ENCODE measurements at places on chromosomes 2 and 18.

- no peak for DNase-seq
Measured at GRCh38 chr2:198973785-198974184, 484.0 kb downstream of the SATB2 start.

- no peak for DNase-seq
Measured at GRCh38 chr2:158486970-158487325, 30.2 kb downstream of the PKP4 start.

DNA sequence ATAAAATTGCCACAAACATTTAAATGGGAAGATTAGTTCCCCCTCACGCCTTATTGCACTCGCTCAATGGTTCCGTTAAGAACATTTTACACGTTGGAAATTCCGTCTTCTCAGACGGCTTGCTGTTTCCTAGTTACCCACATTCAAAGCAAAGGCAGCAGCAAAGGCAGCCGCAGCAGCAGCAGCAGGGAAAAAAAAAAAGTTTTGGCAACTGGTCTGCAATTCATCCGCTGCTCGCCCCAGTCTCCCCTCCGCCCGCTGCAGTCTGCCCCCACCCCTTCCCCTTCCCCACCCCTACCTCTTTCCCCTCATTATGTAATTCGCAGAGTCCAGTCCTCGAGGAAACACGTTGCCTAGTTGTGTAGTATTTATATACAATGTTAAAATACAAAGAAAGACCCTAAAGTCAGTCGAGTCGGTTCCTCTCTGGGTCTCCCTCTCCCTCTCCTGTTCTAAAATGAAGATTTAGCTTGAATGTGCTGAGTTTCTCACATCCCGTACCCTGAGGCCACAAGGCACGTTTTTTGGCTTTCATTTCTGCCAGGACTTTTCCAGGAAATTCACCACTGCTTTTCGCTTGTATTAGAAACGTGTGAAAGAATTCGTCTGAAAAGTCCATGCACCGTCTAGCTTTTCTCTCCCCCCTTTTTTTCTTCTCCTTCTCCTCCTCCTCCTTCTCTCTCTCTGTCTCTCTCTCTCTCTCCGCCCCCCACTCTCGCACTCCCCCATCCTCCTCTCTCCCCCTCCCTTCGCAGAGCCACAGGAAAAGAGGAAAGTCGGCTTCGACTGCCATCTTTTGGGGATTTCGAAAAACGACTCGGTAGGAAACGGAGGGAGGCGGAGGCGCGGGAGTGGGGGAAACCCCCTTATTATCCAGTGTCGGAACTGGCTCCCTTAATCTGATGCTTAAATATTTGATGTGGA, 140.0 kb downstream of the MEIS1 start:
- peak; percentile 89 for DNase-seq

DNA sequence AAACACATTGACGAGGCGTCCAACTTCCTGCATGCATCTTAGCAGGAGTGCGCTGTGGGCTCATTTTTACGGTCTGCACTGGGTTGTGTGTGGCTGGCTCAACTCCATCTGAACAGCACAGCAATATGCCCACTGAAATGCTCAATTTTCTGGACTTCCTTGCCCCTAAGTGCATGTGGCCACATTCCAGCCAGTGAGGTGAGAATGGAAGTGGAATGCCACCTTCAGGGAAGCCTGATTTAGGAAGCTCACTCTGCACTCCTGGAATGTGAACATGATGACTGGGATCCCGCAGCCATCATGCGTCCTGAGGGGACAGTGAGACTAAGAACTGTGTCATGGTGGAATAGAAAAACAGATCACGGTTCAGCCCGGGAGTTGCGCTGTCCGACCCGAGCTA, 76.2 kb downstream of the PSMG2 start:
- DNase-seq = no peak

- no peak for DNase-seq
Measured at GRCh38 chr18:63443829-63444228, 21.6 kb upstream of the VPS4B start.

- no peak for DNase-seq
Measured at GRCh38 chr18:3463051-3463450, 13.1 kb downstream of the TGIF1 start.

DNA sequence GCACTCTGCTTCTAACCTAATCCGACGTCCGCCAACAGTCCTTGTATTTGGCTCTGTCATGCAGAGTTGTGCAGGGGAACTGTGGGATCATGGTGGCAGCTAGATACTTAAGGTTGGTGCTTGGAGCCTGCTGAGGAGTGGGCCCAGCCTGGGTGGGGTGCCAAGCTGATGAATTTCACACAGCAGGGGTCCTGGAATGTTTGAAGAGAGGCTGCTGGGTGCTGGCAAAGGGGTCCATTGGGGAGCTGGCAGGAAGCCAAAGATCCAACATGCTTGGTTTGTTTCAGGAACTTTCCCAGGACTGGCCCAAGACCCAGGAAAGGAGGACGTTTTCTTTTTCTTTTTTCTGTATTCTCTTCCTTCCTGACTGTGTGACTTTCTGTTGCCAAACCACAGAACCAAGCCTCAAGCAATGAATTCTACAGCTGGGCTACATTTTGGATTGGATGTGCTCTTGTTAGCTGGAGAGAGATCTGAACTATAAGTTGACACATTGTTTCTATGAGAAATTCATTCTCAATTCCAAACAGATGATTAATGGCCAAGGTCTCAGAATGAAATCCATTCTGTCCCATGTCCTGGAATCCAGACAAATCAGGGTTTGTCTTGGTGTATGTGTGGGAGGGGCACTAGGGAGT, 49.9 kb downstream of the DHRS9 start:
- no peak for DNase-seq

GRCh38 chr2:160432633-160433032, 61.0 kb downstream of the RBMS1 start:
- peak; percentile 61 for DNase-seq

DNA sequence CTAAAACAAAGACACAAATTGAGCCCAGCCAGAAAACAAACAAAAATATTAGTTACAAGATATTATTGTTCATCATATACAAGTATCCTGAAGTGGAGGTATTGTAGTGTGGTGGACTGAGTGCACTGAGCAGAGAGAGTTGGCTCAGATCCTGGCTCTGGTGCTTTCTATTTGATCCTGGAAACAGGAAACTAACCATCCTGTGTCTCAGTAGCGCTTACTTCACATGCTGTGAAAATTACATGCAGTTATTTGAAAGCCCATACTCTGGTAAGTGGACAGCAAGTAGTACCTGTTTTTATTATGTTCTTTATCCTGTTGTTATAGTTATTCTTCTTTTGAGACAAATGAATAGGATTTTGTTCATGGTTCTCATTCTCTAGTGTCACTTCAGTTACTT, 84.3 kb upstream of the CRIM1 start:
- DNase-seq = peak; percentile 42

GRCh38 chr2:177682836-177683660, 290.5 kb downstream of the AGPS start:
- no peak for DNase-seq

GRCh38 chr2:237724811-237725478, 73.6 kb upstream of the RBM44 start:
- DNase-seq = no peak

DNA sequence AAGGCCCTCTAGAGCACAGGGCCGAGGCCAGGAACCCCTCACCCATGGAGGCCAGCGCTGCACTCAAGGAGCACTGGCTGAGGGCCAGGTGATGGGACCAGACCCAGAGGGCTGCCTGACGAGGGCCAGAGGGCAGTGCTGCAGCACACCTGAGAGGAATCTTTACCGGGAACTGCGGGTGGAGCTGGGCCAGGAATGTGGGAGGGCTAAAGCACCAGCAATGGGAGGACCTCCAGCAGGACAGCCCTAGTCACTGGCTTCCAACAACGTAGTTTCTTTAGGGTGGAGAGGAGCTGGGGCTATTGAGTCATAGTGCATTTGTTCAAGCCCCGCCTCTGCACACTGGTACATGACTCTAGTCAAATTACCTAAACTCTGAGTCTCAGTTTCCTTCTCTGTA, 143.4 kb downstream of the TMEM17 start:
- peak; percentile 77 for DNase-seq

DNA sequence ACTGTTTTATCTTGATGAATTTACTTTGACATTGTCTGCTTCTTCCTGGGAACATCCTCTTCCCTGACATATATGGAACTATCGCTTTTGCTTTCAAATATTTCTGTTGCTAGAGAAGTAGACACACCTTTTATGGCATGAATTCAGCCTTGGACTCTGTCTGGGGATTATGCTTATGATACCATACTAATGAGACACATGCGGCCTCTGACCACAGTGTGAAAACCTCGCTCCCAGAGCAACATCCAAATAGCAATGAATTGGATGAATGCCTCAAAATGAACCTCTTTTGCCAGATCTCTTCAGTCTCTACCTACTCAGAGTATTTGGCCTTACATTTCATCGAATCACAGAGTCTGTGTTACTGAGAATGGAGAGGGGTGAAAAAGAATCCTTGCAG, 70.9 kb downstream of the PIEZO2 start:
- DNase-seq = no peak

DNA sequence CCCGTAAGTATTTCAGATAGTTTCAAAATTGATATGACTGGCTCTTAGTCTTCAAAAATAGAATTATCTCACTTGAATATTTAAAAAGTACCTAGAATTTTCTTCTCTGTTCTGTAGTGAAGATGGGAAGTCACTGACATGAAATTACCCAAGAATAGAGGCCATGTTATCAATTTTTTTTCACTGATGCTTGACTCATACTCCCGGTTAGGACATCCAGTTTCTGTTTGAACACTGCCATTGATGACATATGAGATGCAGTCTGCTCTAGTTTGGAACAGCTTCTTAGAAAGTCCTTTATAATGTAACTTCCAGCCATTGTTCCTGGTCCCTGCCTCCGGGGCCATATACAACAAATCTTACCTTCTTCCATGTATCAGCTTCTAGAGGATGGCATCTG, 26.0 kb downstream of the MAP3K20 start:
- DNase-seq = no peak

DNA sequence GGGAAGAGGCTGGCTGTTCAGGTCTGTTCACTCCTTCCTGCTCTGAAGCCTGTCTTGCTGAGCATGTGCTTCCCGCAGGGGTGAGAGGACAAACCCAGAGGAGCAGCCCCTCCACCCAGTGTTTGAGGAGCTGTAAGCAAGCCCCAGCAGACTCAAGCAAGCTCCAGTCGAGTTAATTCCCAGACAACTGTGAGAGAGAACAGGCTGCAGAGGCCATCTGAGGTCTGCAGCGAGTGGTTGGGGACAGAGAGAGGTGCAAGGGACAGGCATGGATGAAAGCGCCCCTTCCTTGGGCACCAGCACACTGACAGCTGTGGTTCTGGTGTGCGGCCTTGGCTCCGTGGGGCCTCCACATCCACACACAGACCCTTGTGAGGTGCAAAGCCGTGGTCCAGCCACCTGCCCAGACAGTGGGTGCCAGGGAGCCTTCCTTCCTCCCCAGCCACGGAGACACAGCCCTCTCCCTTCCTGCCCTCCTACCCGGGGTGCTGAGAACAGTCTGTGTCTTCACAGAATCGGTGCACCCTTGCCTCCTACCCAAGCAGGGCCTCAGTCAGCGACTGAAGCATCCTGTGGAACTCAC, 36.2 kb downstream of the MAL start:
- peak; percentile 40 for DNase-seq

- no peak for DNase-seq
Measured at GRCh38 chr2:119546447-119546767, 2.2 kb downstream of the CFAP221 start.

- no peak for DNase-seq
Measured at GRCh38 chr2:100529900-100530299, 32.9 kb upstream of the PDCL3 start.

GRCh38 chr2:99348173-99348572, 11.0 kb downstream of the EIF5B start:
- DNase-seq = no peak

DNA sequence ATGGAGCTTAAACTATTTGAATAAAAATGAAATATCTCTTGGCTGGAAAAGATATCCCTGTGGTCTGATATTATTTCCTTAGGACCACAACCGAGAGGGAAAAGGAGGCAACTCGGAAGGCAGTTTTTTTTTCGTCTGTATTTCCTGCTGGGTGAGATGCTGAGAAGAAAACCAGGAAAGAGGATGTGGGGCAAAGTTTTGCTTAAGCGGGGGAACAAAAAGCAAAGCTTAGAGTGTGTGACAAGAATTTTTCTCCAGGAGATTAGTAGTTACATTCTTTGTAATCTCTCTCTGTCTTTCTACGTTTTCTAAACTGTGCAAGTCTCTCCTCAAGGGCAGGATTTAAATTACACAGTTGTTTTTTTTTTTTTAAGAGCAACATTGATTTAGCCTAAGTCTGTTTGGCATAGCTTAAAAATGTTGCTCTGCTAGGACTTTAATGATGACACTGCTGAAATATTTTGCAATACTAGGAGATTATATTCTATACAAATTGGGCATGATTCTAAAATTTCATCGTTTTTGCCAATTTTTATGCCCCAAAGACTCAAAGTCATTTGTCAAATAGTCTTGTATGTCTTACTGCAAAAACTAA, 258.5 kb downstream of the KCNS3 start:
- no peak for DNase-seq

GRCh38 chr2:68653034-68653433, 9.7 kb downstream of the PROKR1 start:
- DNase-seq = no peak

DNA sequence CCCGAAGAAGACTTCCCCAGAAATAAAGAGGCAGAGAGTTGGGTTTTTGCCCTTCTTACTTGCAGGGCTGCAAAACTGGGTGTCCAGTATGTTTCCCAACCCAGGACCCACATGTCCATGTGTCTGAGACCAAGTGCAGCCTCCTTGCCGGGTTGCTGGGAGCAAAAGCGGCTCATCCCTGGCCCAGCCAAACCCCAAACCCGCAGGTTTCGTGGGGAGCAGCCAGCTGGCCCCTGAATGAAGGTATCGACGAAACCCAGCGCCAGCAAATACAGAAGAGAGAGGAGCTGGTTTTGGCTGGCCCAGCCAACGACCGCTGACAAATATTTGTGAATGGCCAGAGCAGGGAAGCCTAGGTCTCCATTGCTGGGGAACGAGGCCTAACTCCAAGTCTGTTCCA, 197.1 kb downstream of the SMAD7 start:
- DNase-seq = no peak

DNA sequence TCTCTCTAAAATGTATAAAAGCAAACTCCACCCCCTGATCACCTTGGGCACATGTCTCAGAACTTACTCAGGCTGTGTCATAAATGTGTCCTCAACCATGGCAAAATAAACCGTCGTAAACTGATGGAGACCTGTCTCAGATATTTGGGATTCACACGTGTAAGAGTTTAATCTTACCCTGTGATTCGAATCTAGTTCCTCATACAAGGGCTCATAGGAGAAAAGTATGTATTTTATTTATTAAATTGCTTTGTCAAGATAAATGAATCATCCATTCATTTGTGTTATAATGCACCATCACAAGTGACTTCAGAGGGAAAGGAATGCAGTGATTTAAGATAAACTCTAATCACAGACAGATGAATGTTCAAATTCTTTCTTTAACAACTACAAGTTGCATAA, 712.5 kb upstream of the LRATD1 start:
- no peak for DNase-seq

DNA sequence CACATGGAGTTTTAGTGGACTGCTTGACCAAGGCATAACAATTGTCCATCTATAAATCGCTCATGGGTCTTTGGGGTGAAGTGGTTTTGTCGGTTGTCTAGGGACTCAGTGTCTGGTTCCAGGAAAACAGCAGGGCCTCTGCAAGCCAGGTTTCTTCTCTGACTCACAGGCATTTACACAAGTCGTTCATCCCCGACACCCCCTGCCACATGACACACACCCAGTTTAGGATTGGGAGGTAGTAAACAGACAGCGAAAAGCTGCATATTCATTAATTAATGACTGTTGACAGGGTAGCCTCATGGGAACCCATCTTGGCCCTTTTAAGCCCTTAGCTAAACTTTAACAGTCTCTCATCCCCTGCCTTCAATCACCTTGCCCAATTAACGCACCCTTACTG, 194.8 kb upstream of the ACVR2A start:
- DNase-seq = no peak

GRCh38 chr2:104430359-104430740, 423.6 kb upstream of the POU3F3 start:
- no peak for DNase-seq

- DNase-seq = no peak
Measured at GRCh38 chr2:40115348-40115747, 336.3 kb upstream of the THUMPD2 start.

All from endodermal cell (in vitro differentiated cells).